ENCODE measurements at places on chromosomes 2 and 18. TPM values are rescaled to one million over a fixed set of nuclear protein-coding genes. Genes with fewer than 3 reads are reported as not detected.

- DNase-seq = no peak
Observed at GRCh38 chr2:166634706-166635105, 140.7 kb upstream of the SCN7A start.

DNA sequence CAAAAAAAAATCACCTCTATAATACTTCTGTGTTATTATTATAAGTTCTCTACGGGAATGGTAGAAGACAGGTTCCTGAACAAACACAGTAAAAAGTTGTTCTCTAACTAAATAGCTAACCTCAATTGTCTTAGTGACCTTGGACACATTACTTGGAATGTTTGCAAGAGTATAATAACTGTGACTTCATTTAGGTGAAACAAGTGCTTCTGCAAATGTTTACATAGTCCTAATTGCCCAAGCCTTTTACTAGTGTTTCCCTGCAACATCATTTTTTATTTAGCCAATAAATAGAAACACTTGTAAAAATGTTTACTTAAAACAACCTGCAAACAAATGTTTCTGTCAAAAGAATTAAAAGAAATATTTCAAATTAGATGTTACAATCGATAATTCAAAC is 9.9 kb downstream of the PLEKHM3 start:
- DNase-seq = no peak

DNA sequence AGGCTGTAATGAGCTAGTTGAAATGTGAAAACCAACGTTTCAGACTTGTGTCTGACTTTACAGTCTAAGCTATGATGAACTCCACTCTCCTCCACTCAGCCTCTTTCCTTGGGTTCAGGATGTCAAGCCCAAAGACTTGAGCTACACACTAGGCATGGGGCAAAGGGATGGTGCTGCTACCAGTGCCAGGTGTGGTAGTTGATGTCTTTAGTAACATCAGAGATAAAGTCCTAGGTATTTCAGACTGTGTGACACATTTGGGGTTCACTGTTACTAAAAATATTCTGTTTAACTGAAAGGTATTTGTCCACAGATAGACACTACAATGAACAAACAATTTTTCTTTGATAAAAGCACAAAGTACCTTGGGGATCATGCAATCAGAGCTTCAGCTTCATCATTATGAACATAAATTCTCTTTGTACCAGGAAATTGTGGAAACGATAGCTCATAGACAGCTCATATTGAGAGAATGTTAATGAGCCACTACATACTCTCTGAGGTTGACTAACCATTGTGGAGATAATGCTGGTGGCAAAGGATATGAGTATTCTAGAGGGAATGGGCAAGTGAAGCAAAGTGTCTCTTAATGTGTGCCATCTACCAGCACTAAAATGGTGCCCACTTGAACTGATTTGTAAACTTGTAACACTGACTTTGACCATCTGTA is 253.7 kb upstream of the THUMPD2 start:
- DNase-seq = no peak

GRCh38 chr2:17069564-17069963 is 403.9 kb upstream of the CYRIA start:
- DNase-seq = no peak

GRCh38 chr2:190235101-190235500 is 84.5 kb downstream of the HIBCH start:
- DNase-seq = no peak

- peak; percentile 30 for DNase-seq
Observed at GRCh38 chr2:16318474-16319195, 347.0 kb downstream of the CYRIA start.

GRCh38 chr2:205704127-205704741 is 21.9 kb downstream of the NRP2 start:
- DNase-seq = no peak

DNA sequence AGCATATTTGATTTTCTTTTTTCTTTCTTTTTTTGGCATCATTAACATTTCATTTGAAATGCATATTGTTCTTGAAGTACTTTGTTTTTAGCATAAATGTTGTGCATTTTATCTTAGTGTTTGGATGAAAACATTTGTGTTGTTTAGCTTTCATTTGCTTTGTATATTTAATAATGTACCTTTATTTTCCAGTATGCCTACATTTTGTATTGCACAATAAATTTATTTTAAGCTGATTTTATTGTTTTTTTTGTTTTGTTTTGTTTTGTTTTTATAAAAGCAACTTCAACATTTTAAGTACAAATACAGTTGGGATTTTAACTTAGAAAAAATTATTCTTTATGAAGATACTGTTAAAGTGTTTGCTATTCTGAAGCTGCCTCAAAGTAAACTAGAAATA is 54.4 kb downstream of the GLS start:
- DNase-seq = no peak

- no peak for DNase-seq
Observed at GRCh38 chr2:105590780-105591660, 153.7 kb upstream of the NCK2 start.

GRCh38 chr18:66440433-66440832 is 163.5 kb downstream of the CDH19 start:
- DNase-seq = no peak

DNA sequence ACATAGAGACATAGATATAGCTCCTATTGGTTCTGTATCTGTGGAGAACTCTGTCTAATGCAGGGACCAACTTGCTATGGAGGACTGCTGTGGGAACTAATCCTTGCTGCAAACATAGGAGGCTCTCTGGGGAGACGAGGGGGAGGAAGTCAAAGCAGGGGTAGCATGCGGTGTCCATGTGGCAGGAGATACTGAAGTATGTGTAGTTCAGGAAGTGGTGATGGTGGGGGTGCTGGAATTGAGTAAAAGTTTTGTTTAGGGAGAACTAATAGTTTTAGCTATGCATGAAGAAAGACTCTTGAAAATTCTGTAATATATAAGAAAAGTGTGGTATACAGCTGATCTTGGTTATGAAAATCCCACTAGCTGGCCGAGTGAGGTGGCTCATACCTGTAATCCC is 62.0 kb downstream of the ANKRD44 start:
- DNase-seq = no peak

NAB1 gene
- 137 TPM for total RNA-seq

LHCGR gene
- total RNA-seq = not detected

SP110 gene
- 3.0 TPM for total RNA-seq

DSG2 gene
- 4.8 TPM for total RNA-seq

MAPK4 gene
- total RNA-seq = not detected

MARCHF4 gene
- total RNA-seq = not detected

DCC gene
- total RNA-seq = 0.35 TPM

DSG3 gene
- not detected for total RNA-seq

CYB5A gene
- total RNA-seq = 39.4 TPM

RAMP1 gene
- not detected for total RNA-seq

CRIM1 gene
- 10.2 TPM for total RNA-seq

SERPINB12 gene
- total RNA-seq = not detected

All from SJCRH30 (cell line).